DMS153 (cell line): ENCODE measurements at places on chromosomes 6 and 20.

DNA sequence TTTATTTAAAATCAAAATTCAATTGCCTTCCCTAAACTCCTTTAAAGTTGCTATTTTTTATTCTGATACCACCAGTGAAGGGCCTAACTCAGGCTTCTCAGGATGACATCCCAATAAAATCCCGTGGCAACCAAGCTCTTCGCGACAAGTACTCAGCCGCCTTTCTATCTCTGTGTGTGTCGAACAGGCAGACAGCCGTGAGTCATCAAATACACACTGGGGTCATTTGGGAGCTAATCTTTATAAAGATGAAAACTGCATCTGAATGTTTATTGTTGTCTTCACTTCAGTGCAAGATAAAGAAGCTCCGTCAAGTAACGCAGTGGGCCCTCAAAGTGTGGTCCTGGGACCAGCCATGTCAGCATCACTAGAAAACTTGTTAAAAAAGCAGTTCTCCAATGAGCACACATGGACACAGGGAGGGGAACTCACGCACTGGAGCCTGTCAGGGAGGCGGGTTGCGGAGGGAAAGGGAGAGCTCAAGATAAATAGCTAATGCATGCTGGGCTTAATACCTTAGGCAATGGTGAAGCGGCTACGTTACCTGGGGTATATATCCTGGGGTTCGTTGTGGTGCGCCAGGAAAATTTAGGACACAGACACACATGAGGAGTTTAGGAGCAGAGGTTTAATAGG lies 119.3 kb downstream of the RNF144B start:
- peak; percentile 31 for DNase-seq

DNA sequence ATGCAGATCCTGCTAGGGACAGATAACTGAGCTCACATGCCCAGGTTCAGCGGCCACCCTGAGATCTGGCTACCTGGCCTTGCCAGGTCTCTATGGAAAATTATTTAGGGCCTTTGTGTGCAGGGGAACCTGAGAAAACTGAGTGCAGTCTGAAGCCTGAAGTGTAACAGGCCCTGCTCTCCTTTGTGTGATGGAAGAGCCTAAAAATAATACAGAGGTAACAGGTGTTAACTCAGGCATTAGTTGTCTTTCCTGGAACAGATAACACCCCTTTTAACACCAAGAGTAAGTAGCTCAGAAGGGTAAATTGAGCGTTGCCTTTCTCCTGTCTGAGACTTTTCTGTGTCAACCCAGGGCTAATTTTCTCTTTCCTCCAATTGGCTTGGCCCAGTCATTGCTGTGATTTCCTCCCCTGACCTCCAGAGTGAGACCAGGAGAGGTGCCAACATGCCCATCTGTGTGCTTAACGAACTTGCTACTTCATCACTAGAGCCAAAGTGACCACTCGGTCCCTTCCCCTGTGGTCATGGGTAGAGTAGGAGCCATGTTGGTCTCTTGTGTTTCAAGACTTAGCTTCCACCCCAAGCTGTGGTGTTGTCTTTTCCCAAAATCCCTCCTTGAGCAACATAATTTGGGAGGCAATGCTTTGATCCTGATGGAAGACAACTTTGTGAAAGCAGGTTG lies 304.4 kb upstream of the JAG1 start:
- no peak for DNase-seq

GRCh38 chr6:160253292-160253691 lies 5.3 kb downstream of the SLC22A2 start:
- no peak for DNase-seq

- no peak for DNase-seq
These were observed 129.0 kb upstream of the BMP5 start for GRCh38 chr6:56004426-56004825.

- no peak for DNase-seq
These were observed 51.0 kb downstream of the ANKS1A start for GRCh38 chr6:34940030-34940434.

DNA sequence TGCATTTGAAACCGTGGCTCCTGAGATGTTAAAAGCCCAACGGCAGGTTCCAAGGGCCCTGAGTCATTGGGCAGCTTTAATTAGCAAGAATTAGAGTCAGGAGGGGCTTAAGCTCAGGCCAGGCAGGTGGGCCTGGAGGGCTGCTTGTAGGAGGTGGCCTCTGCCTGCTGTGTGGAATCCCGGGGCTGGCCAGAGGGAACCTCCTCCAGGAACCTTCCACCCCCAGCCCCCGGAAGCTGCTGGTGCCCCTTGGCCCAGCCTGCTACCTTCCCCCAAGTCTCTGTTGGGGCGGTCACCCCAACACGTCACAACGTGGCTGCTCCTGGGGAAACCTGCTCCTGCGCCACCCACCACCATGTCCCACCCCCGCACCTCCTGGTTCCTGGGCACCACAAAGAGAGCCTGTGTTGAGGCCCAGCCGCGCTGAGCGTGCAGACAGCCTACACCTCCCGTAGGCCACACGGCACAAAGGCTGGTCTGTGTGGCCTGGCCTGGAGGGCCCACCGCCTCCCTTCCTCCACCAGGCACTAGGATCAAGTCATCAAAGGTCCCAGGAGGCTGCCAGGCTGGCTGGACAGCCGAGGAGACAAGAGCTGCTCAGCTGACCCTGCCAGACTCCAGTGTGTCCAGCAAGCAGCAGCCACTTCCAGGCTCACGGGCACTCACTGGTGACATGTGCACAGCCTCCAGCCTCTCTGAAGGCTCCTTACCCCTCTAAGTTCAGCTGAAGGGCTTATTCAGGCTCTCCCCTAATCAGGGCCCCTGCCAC lies 86.3 kb downstream of the SNX5 start:
- no peak for DNase-seq

DNA sequence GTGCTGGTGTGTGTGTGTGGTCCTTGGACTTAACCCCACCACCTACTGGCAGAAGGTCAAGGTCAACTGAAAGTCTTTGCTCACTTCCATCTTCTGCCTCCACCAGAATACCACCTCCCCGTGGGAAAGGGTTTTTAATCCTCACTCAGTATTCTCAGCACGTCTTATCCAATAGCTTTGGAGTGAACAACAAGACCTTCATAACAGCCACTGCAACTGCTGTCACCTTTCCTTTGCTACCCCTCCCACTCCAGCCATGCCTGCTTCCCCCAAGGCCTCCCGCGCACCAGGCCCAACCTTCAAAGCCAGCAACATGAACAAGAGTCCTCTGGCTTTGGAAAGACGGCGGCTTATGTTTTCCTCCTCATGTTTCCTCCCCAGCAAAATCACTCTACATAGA lies 787 bp upstream of the BTN2A2 start:
- DNase-seq = no peak

DNA sequence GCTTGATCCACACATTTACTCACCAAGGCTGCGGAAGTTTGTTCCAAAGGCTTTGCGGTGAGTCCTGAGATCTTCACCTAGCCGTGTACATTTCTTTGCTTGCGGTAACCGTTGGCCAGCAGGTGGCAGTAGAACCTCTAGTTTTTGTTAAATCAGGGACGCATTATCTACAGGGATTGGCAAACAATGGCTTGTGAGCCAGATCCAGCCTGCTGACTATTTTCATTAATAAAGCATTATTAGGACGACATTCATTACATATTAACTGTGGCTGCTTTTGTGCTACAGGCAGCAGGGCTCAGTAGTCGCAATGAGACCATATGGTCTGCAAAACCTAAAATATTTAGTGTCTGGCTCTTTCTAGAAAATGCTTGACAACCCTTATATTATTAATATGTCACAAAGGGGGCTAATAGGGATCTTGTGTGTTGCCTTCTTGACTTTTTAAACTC lies 174.1 kb downstream of the DOK5 start:
- DNase-seq = peak; percentile 50

GRCh38 chr6:168534265-168534664 lies 93.3 kb downstream of the SMOC2 start:
- DNase-seq = no peak

- DNase-seq = no peak
These were observed 35.7 kb downstream of the KCNQ5 start for GRCh38 chr6:72657407-72658197.

DNA sequence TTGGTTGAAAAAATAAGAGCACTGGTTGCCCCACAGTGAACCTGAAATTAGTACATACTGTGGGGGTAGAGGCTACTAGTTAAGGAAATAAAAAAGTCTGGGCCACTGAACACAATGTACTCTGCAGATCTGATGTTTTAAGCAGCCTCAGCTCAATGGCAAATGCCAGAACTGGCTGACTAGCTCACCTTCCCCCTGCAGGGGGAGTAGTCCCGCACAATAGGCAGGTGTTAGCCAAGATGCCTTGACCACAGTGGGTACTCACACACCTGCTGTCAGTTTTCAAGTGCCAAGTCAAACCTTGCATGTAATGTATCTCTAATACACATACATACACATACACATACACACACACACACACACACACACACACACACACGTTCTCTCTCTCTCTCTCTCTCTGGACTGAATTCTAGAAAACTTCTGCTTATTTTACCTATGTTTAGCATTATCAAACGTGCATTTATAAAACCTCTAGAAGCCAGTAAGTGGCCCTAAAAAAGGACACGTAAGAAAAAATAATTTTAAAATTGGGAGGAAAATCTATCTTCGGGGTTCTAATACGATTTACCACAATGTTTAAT lies 36.1 kb downstream of the GMDS start:
- peak; percentile 59 for DNase-seq

- no peak for DNase-seq
These were observed 118.5 kb downstream of the PCSK2 start for GRCh38 chr20:17345321-17345720.

- no peak for DNase-seq
These were observed 244.6 kb downstream of the HAO1 start for GRCh38 chr20:7695635-7696034.

GRCh38 chr6:119172824-119173223 lies 94.4 kb upstream of the FAM184A start:
- DNase-seq = no peak

DNA sequence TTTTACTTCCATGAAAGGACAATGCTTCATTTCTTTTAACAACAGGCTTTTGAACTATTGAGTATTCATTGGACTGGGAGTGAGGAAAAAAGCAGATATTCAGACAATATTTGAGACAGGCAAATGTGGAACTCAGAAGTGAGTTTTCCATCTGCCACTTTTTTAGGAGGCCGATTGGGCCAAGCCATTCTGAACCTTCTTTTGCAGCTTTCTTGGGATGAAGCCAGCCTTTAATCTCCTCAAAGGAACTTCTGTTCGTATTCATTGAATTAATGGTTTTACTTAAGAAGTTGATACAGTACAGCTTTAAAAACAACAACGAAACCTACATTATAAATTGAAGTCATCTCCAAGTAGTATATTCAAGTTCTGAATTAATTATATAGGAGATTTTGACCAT lies 187.1 kb upstream of the RNF217 start:
- no peak for DNase-seq

GRCh38 chr6:11876934-11877433 lies 98.4 kb upstream of the ADTRP start:
- no peak for DNase-seq

- DNase-seq = no peak
These were observed 1.5 kb downstream of the TFAP2B start for GRCh38 chr6:50819904-50820868.

GRCh38 chr6:146700078-146700686 lies 101.4 kb downstream of the ADGB start:
- DNase-seq = peak; percentile 67

DNA sequence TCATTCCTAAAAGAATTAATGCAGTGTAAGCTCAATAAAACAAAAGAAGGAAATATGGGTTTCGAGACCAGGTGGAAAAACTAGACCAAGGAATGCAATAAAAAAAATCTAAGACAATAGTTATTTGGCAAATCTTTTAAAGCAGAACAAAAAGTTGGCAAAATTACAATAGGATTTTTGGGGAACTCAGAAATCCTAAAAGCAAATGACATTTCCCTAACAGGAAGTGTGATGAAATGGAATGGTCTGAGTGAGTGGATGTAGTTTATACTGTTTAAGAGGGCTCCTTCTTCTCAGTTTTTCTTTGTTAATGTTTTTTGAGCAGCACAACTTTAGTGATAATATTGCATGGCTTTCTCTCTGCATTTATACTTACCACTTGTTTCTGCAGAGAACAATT lies 190.0 kb downstream of the PLCB4 start:
- DNase-seq = no peak

DNA sequence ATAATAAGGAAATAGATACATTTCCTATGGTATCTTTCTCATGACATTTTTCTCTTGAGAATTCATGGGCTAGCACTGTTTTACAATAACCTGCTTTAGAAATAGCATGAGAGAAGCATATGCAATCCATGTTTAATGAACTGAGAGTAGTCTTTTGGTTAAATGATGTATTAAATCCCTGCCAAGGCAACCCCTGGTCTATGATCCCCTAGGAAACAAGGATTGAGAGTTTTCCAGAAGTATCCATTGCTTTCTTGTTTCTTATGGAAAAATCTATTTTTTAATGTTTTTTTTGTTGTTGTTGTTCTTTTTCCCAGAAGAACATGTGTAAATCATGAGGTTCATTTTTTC lies 390.5 kb upstream of the HSF2 start:
- DNase-seq = no peak

GRCh38 chr20:19598117-19598850 lies 159.8 kb upstream of the RIN2 start:
- DNase-seq = no peak

- no peak for DNase-seq
These were observed 762 bp upstream of the TCEA2 start for GRCh38 chr20:64062276-64062595.

GRCh38 chr6:39107034-39107433 lies 8.0 kb downstream of the SAYSD1 start:
- DNase-seq = no peak

- DNase-seq = no peak
These were observed 3.4 kb upstream of the TNXB start for GRCh38 chr6:32112431-32112980.

- DNase-seq = no peak
These were observed 59.1 kb upstream of the PTPN1 start for GRCh38 chr20:50450881-50451752.

DNA sequence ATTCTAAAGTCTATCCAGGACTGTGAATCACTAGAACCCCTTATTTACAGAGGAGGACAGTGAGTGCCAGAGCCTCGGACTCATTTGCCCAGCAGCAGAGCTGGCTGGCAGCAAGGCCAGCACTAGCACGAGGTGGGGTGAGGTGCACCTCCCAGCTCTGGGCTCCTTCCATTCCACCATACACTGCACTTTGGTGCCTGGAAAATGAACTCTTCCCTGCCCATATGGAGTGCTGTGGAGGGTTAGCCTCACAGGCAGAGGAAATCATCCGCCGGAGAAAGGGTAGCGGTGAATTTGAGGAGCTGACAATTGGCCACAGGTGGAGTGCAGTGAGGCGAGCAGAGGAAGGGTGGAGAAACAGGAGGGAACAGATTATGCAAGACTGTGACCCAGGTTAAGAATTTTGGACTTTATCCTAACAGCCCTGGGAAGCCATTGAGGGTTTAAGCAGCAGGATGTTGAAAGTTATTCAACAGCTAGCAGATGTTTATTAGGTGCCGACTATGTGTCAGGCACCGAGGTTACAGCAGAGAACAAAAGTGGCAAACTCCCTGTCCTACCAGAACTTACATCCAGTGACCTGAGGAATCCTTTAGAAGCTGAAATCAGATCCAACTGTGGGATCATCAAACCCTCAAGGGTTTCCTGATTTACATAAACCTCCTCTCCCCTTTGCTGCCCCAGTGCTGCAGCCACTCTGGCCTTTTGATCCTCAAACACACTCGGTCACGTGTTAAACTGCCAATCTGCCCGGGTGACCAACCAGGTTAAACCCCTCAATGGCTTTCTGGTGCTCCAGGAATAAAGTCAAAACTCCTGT lies 6.2 kb downstream of the TRIM26 start:
- DNase-seq = no peak

GRCh38 chr6:74782346-74782745 lies 423.5 kb downstream of the COL12A1 start:
- no peak for DNase-seq

GRCh38 chr20:62617711-62618483 lies 24.4 kb upstream of the SLCO4A1 start:
- no peak for DNase-seq

- no peak for DNase-seq
These were observed 282.7 kb downstream of the EYA4 start for GRCh38 chr6:133523816-133524215.
